GM13977 (cell line): ENCODE measurements at places on chromosomes 6 and 20.

DNA sequence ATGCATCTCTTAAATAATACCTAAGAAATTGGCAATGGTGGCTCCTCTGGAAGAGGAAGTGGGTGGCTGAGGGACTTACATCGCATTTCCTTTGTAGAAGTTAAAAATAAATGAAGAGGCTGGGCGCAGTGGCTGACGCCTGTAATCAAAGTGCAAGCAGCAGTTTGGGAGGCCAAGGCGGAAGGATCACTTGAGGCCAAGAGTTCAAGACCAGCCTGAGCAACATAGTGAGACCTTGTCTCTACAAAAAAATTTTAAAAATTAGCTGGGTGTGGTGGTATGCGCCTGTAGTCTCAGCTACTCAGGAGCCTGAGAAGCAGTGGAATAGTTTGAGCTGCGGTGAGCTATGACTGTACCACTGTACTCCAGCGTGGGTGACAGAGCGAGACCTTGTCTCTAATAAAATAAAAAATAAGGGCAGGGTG, 12.2 kb upstream of the NCOA3 start:
- no peak for DNase-seq

- DNase-seq = no peak
These were observed 300.9 kb downstream of the DHX35 start for GRCh38 chr20:39263076-39263475.

- no peak for DNase-seq
These were observed 133.3 kb upstream of the ARMC2 start for GRCh38 chr6:108714766-108715414.

- DNase-seq = no peak
These were observed 70.6 kb upstream of the KCNK16 start for GRCh38 chr6:39393075-39393474.

DNA sequence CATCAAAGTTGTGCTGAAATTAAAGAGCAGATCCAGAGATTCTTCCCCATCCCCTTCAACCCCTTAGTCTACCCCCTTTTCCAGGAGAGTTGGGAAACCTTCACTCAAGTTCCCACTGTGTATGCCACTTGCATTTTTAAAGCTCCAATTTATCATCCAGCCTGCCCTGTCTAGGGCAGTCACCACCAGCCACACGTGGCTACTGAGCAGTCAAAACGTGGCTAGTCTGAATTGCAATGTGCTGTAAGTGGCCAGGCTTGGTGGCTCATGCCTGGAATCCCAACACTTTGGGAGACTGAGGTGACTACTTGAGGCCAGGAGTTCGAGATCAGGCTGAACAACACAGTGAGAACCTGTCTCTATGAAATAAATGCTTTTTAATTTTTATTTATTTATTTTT, 34.9 kb downstream of the ERGIC3 start:
- DNase-seq = no peak

DNA sequence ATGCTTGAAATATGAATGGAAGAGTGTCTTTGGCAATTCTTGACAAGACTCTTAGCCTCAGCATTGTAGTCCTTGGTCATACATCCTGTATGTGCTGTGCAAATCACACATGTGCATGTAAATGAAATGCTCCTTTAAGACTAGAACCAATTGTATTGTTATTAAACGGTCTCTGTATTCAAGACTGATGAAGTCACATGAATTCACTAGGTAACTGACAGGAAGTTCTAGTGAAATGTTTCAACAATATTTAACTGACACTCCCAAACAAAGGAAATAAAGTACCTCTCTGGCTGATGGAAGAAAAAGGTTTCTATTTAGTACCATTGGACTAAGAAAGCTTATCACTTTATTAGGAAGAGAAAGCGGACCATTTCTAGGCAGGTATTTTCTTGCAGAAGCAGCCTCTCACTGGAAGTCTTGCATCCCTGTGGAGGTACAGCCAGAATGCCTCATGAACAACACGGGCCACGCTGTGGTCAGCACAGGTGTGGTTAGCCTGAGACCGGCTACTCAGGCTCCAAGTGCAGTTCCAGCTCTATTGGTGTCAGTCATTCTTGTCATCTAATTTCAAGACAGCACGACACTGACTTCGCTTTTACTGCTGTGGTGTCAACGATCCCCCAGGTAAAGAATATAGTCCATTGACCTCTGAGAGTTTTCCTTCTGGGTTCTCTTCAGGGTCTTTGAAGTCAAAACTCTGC, 17.3 kb downstream of the PPP1R3G start:
- no peak for DNase-seq

DNA sequence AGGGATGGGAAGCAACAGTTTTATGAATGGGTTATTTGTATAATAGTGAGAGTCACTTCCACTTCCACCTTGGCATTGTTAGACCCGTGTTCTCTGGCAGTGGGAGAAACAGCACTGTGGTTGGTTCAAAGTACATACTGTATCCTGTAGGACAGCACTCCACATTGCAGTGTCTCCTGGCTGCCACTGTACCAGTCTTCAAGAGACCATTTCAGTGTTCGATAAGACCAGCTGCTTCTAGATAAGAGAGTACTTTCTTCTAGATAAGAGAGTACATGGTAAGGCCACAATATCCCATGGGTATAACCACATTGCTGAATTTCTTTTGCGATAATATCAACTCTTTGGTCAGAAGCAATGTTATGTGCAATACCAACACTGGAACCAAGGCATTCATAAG, 28.8 kb downstream of the FITM2 start:
- DNase-seq = no peak

- no peak for DNase-seq
These were observed 366.4 kb downstream of the BTBD9 start for GRCh38 chr6:38273325-38273724.

DNA sequence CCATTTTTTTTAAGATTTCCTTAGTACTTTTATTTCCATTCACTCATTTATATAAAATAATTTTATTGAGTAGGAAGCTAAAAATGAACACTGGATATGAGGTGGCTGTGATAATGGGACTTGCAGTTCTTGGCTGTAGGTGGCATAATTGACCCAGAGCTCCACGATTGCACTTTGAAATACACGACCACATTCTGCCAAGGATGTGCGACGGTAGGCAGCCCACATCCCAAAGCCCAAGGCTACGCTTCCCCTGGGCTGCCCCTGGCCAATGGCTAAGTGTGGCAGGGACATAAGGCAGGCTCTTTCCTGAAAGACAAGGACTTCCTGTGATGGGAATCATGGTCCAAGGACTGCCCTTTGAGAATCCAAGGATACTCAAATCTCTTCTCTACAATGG, 43.7 kb upstream of the ADTRP start:
- DNase-seq = no peak

- DNase-seq = peak; percentile 33
These were observed 883 bp upstream of the DBNDD2 start for GRCh38 chr20:45407067-45407745.

GRCh38 chr6:166119116-166119911, 48.3 kb downstream of the TBXT start:
- DNase-seq = no peak

- no peak for DNase-seq
These were observed 76.2 kb downstream of the LYRM2 start for GRCh38 chr6:89562093-89562973.

GRCh38 chr20:63655249-63655648, 2.0 kb upstream of the STMN3 start:
- DNase-seq = no peak

GRCh38 chr20:2349801-2350200, 30.9 kb upstream of the TGM6 start:
- DNase-seq = no peak

DNA sequence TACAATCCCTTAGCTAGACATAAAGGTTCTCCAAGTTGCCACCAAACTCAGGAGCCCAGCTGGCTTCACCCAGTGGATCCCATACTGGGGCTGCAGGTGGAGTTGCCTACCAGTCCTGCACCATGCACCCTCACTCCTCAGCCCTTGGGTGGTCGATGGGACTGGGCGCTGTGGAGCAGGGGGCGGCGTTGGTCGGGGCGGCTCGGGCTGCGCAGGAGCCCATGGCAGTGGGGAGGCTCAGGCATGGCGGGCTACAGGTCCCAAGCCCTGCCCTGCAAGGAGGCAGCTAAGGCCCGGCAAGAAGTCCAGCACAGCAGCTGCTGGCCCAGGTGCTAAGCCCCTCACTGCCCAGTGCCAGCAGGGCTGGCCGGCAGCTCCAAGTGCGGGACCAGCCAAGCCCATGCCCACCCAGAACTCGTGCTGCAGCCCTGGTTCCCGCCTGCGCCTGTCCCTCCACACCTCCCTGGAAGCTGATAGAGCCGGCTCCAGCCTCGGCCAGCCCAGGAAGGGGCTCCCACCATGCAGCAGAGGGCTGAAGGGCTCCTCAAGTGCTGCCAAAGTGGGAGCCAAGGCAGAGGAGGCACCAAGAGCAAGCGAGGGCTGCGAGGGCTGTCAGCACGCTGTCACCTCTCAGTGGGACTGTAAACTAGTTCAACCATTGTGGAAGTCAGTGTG, 912.1 kb downstream of the PHF3 start:
- no peak for DNase-seq

DNA sequence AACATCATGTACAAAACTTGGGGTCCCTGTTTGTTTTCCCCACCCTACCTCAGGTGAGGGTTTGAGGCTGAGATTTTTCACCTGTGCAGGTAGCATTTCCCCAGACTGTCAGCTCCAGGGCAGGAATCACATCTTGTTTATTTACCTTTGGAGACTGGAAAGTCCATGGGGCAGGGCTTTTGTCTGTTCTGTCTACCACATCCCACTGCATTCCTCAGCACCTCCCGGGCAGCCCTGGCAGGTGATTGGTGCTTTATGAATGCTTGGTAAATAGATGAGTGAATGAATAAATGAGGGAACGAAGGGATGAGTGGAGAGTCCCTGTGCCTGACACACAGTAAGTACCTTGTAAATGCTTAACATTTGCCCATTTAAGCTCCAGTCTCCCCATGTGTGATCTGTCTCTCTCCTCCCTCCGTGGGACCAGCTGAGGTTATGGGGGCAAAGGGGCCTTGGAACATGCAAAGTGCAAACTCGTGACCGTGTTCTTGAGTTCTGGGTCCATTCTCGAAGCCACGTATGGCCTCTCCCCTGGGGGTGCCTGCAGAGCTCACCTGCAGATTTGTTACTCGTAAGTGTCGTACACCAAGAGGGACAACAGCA, 69.7 kb upstream of the PMEPA1 start:
- no peak for DNase-seq

DNA sequence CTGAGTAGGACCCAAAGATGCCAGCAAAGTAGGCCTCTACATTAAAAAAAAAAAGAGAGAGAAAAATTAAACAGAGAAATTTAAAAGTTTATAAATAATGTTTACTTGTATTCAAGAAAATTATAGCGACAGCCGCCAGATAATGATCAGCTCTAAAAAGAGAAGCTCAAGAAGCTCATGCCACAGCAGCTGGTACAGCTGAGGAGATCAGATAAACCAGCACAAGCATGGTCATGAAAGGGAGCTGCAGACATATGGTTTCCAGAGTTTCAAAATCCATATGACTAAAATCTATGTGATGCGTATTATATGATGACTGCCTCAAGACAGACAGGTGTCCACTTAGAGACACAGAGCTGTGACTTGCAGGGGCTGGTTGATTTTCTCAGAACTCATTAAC, 13.6 kb upstream of the HLA-C start:
- DNase-seq = no peak

DNA sequence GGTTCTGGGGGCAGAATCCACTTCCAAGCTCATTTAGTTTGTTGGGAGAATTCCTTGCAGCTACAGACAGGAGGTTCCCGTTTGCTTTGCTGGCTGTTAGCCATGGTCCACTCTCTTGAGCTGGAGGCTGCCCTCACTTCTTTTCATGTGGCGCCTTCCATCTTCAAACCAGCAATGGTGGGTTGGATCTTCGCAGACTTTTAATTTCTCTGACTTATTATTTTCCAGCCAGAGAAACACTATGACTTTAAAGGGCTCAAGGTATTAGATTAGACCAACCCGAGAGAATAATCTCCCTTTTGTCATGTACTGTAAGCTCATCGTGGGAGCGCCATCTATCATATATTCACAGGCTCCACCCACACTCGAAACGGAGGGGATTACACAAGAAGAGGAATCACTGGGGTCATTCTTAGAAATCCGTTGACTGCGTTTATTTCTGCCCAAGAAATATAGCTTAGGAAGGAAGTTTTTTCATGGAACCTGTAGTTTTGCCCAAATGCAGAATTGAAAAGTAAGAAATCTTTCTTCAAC, 38.9 kb downstream of the SAMD5 start:
- DNase-seq = no peak
